ENCODE measurements at places on chromosomes 1 and 21. TPM values are rescaled to one million over a fixed set of nuclear protein-coding genes. Genes with fewer than 3 reads are reported as not detected.

Gene GPR157
- 16.8 TPM for total RNA-seq

Gene PMF1
- total RNA-seq: 90.2 TPM

Gene CCT8
- total RNA-seq: 157 TPM

Gene LCE1B
- not detected for total RNA-seq

Gene DNASE2B
- 0.25 TPM for total RNA-seq

Gene LCE1D
- total RNA-seq: not detected

Gene NPR1
- total RNA-seq: 15.9 TPM

Gene F3
- total RNA-seq: 12.9 TPM

Gene SERPINC1
- 1.2 TPM for total RNA-seq

Gene LCE1A
- not detected for total RNA-seq

Gene CLEC20A
- not detected for total RNA-seq

Gene OR14K1
- not detected for total RNA-seq

Gene SOX13
- total RNA-seq: 4.2 TPM

Gene GPR89B
- 2.2 TPM for total RNA-seq

Gene SH2D2A
- not detected for total RNA-seq

Gene PLEKHG5
- 19.8 TPM for total RNA-seq

Gene C1orf116
- 0.74 TPM for total RNA-seq

Gene INSRR
- total RNA-seq: 0.08 TPM

Gene TDRD10
- total RNA-seq: 7.5 TPM

Gene YOD1
- total RNA-seq: 7.4 TPM

Gene KLHL20
- total RNA-seq: 20.0 TPM

Gene HTR1D
- not detected for total RNA-seq

Gene CASQ1
- not detected for total RNA-seq

Gene MYBPHL
- 0.32 TPM for total RNA-seq

Gene TCEA3
- total RNA-seq: 23.6 TPM

Gene C21orf58
- 1.1 TPM for total RNA-seq

Gene RPTN
- not detected for total RNA-seq

Gene MAN1C1
- 30.0 TPM for total RNA-seq

Gene SLC9C2
- total RNA-seq: 1.2 TPM

Gene PCSK9
- 0.30 TPM for total RNA-seq

Gene SON
- 203 TPM for total RNA-seq

Gene ALG14
- total RNA-seq: 14.9 TPM

Gene PTAFR
- total RNA-seq: 8.9 TPM

Gene MYOM3
- 0.14 TPM for total RNA-seq

Gene CYP4Z1
- 0.84 TPM for total RNA-seq

Gene ADGRL4
- 17.0 TPM for total RNA-seq

Gene CHAF1B
- 2.1 TPM for total RNA-seq

Gene SPOCD1
- total RNA-seq: 0.19 TPM

Gene CATSPERE
- total RNA-seq: 0.83 TPM

Gene ITGB3BP
- total RNA-seq: 7.5 TPM

Gene KIF26B
- 3.8 TPM for total RNA-seq

Gene TEDDM1
- not detected for total RNA-seq

Gene S100A4
- total RNA-seq: 209 TPM

Gene CFHR1
- total RNA-seq: 0.80 TPM

Gene TESK2
- total RNA-seq: 3.3 TPM

Gene RIPPLY3
- total RNA-seq: 0.38 TPM

Gene DNALI1
- 11.7 TPM for total RNA-seq

Gene SPAG17
- total RNA-seq: 2.2 TPM

Gene ZNF326
- total RNA-seq: 17.2 TPM

Gene TLCD4
- total RNA-seq: 15.4 TPM
